Activated naive CD4-positive, alpha-beta T cell treated with anti-CD3 and anti-CD28 coated beads, Interleukin-2, amount 50 U/mL, for 72 hours (primary cell): ENCODE measurements at places on chromosomes 16 and 17.

- DNase-seq, result no peak
These were observed 75.2 kb downstream of the KATNIP start for GRCh38 chr16:27625050-27625697.

GRCh38 chr17:320809-321385 is 31.7 kb downstream of the RPH3AL start:
- DNase-seq, result no peak

DNA sequence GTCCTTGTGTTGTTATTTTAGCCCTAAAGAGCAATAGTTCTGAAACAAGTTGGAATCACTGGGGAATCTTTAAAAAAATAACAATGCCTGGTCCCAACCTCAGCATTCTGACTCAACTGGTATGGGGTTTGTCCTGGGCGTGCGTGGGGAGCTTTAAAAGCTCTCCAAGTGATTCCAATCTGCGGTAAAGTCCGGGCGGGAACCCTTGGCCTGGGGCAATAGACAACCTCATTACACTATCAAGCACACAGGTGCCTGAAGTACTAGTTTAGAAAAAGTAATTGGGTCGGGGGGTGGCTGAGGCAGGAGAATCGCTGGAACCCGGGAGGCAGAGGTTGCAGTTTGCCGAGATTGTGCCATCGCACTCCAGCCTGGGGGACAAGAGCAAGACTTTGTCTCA is 4.4 kb downstream of the STX8 start:
- DNase-seq, result no peak

DNA sequence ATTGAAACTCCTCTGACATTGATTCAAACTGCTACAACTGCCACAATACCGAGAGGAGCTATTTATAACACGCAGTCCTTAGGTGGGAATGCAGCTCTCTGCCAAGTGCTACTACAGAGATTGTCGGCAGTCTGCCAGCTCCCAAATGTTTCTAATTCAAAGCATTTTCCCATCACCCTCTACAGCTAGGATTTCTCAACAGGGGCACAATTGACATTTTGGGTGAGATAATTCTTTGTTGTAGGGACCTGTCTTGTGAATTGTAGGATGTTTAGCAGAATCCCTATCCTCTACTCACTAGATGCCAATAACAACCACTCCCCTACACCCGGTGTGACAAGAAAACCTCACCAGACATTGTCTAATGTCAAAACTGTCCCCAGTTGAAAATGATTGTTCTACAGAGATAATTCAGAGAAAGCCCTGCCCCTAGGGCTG is 7.8 kb upstream of the N4BP1 start:
- DNase-seq, result no peak

DNA sequence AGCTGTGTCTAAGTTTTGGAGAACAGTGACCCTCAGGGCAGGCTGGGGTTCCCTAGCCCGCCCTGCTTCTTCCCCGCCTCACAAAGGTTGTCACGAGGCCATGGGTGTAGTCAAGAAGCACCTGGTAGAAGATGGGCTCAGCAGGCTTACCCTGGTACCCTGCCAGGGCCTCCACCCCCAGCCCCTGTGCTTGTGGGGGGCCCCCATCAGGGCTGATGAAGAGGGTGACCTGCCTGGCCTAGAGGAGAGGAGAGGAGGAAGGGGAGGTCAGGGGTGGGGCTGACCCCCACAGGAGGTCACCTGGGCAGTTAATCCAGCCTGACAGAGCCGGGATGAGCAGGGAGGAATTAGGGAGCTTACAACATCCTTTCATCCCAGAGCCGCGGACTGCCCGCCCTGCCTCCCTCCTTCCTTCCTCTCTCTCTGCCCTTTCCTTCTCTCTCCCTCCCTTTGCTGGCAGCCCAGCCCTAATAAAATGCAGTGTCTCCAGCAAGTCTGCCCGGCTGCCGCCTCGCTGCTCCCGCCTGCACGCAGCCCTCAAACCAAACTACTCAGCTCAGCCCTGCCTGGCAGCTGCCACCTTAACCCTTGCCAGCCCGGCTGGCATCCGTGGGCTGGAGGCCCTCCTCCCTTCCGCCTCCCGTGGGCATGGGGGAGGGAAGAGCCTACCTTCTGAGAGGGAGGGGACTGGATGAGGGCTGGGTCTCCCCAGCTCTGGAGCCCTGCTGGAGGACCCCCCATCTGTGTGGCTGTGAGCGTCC is 7.2 kb downstream of the DLX3 start:
- DNase-seq, result no peak
